ENCODE measurements at places on chromosomes 7 and 10.

DNA sequence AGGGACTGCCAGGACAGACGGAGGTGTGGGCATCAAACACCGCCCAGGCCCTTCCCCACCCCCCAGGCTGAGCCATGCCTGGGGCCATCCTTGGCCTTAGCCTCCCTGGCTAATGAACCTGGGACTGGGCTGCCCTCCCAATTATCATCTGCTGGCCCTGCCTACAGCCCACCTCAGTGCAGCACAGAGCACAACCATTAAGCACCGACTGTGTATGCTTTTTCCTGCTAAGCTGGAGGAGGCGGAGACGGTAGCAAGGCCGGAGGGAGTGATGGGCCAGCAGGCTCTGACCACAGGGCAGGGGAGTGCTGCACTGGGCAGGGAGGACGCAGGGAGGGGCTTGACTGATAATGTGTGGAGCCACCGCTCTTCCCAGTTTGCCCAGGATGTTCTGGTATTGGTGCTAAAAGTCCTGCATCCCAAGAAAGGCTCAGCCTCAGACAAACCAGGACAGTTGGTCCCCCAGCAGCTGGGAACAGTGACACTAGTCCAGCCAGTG is 72.0 kb downstream of the C10orf143 start:
- DNase-seq = no peak

- no peak for DNase-seq
These were observed 181.9 kb upstream of the ANKRD30A start for GRCh38 chr10:36943544-36943943.

DNA sequence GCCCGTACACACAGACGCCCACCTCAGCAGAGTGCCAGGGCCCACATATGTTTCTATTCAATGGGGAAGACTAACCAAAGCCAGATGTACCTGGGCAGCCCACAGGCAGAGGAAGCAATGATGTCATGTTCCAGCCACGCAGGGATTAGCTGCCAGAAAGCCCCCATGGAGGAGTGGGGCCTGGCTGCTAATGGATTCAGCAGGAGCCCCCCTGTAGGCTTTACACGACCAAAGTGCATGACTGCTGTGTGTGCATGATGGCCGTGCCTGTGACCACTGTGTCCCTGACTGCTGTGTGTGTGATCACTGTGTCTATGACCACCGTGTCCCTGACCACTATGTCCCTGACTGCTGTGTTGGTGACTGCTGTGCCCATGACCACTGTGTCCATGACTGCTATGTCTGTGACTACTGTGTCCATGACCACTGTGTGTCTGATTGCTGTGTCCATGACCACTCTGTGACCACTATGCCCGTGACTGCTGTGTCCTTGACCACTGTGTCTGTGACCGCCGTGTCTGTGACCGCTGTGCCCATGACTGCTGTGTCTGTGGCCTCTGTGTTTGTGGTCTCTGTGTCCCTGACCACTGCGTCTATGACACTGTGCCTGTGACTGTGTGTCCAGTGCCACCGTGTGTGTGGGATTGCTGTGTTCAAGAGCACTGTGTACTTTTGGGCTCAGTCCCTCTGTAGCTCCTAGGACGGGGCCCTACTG is 409.3 kb downstream of the RPS24 start:
- DNase-seq = no peak

GRCh38 chr10:100879741-100880360 is 32.9 kb upstream of the SLF2 start:
- peak; percentile 20 for DNase-seq

GRCh38 chr7:73435471-73436009 is 2.0 kb downstream of the FZD9 start:
- no peak for DNase-seq

GRCh38 chr7:49376817-49377375 is 396.5 kb upstream of the VWC2 start:
- DNase-seq = no peak

DNA sequence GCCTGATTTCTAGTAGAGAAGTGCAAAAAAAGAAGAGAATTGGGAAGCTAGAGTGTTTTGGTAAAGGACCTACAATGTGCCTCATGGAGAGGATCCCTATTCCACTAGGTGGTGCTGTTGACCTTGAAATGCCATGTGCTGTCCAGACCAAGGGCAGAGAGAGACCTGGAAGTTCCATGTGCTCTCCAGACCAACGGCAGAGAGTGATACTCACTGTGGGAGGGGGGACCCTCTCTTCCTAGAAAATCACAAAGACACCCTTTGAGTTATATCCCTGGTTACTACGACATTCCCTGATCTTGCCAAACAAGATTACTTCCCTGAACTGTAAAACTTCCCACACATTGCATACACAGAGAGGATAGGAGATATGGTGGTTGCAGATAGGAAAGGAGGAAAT is 212.7 kb upstream of the ZNF804B start:
- peak; percentile 36 for DNase-seq

DNA sequence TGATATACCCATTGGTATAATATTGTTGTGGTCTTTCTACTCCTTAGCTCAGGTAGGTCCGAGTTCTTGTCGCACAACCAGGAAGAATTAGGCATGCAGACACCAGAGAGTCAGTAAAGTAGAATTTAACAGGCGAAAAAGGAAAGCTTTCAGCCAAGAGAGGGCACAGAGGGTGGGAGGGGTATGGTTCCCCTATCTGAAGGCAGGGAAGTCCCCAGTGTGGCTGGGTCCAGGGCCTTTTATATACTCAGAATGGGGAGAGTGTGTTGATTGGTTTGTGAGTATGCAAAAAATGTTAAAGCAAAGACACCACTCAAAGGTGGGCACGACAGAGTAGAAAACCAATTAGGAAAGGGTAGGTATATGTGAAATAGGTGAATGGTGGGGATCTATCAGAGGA is 53.9 kb downstream of the IMMP2L start:
- no peak for DNase-seq

DNA sequence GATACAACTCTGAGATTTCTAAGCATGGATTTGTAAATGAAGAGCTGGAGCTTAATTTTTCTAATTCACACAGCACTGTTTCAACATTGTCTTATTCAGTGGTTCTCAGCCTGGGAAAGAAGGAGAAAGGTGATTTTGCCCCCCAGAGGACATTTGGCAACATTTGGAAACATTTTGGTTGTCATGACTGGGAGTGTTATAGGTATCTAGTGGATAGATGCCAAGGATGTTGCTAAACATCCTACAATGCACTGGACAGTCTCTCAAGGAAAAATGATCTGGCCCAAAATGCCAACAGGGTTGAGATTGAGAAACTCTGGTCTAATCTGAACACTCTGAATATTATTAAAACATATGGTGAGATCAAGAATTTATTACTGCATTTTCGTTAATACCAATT is 3.8 kb upstream of the CAV2 start:
- no peak for DNase-seq

- DNase-seq = no peak
These were observed 177.6 kb upstream of the PITRM1 start for GRCh38 chr10:3350205-3350604.

GRCh38 chr7:18859318-18859717 is 258.1 kb downstream of the TWIST1 start:
- no peak for DNase-seq

DNA sequence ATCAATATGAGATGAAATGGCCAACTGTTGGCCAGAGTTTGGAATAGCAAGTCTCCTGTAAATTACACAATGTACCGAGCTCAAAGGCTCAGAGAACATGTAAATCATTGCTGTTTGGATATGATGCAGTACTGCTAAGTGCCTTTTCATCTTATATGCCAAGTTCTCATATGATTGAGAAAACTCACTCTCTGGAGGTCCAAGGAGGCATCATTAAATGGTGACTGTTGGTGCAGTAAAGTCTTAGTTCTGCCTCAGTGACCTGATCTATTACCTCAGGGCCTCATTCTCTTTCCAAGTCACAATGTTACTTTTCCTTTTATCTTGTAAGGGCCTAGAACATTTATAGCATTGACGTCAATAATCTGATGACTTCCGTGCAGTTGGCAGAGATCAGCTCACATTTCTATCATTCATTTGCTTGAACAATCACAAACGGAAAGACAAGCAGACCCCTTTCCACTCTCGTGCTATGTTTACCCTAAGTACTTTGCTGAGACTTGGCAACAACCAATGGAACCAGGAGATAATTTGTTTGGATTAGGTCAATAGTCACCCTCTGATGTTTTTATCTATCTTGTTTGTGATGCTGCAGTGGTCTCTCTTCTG is 32.6 kb upstream of the PDK4 start:
- no peak for DNase-seq

- DNase-seq = no peak
These were observed 6.3 kb upstream of the SNX13 start for GRCh38 chr7:17946591-17946990.

GRCh38 chr7:98288064-98288823 is 6.8 kb downstream of the BRI3 start:
- peak; percentile 25 for DNase-seq

Measured in D341Med (cell line).